Activated CD4-positive, alpha-beta T cell treated with anti-CD3 and anti-CD28 coated beads, Interleukin-2, Interleukin-4, amounts not matched to agents 100 ng/mL and 50 ng/mL, durations not matched to agents 16 hours and 8 hours (primary cell): ENCODE measurements at places on chromosomes 1 and 21.

DNA sequence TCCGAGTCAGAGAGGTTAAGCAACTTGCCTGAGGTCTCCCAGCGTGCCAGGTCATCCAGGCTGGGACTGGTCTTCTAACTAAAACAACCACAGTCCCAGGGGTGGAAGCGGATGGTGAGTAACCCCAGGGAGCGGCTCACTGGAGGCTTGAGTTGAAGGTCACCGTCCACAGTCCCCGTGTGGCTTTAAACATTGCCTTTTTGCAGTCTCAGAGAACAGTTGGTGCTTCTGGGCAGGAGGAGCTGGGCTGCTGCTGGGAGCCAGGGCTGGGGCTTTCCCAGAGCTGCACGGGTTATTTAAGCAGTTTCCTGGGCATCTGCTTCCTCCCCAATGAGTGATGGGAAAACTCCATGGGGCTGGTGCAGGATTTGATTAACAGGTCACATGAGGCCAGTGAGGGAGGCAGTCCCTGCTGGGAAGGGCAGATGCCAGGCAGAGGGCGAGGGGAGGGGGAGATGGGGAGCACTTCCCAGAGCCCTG is 12.3 kb downstream of the ARHGEF10L start:
- no peak for DNase-seq

GRCh38 chr1:155044812-155045657 is 6.1 kb upstream of the ADAM15 start:
- DNase-seq = peak; percentile 67

DNA sequence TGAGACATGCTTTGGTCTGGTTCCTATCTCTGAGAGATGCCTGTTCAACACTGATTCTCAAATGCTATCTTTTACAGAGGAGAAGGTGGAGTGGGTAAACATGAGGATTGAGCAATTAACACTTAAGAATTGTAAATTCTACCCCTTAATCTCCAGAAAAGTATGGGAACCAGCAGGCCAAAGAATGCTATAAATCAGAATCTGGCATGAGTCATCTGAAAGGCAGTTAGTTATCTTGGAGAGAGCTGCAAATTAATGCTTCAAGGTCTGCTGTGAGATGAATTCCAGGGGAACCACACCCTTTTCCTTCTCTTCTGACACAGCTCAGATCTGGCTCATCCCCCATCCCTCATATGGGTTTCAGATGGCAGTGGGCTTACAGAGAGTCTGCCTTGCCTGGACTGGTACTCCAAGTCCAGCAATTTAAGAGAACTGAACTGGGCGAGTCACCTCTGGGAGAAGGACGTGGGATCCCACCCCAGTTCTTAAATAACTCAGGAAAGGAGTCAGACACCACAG is 5.2 kb downstream of the S100A10 start:
- DNase-seq = no peak

DNA sequence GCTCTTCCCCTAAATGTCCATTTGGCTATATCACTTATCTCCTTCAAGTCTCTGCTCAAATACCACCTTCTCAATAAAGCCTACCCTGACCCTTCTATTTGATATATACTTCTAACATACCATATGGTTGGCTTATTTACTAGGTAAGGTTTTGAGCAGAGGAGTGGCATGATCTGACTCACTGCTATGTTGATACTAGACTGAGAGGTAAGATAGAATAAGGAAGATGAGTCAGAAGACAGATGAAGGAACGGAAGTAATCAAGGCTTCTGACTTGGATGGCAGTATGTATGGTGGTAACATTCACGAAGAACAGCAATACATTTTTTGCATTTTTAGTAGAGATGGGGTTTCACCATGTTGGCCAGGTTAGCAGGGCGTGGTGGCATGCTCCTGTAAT is 4.8 kb upstream of the HRNR start:
- no peak for DNase-seq

- DNase-seq = no peak
Observed at GRCh38 chr1:227401562-227402342, 83.5 kb upstream of the CDC42BPA start.

DNA sequence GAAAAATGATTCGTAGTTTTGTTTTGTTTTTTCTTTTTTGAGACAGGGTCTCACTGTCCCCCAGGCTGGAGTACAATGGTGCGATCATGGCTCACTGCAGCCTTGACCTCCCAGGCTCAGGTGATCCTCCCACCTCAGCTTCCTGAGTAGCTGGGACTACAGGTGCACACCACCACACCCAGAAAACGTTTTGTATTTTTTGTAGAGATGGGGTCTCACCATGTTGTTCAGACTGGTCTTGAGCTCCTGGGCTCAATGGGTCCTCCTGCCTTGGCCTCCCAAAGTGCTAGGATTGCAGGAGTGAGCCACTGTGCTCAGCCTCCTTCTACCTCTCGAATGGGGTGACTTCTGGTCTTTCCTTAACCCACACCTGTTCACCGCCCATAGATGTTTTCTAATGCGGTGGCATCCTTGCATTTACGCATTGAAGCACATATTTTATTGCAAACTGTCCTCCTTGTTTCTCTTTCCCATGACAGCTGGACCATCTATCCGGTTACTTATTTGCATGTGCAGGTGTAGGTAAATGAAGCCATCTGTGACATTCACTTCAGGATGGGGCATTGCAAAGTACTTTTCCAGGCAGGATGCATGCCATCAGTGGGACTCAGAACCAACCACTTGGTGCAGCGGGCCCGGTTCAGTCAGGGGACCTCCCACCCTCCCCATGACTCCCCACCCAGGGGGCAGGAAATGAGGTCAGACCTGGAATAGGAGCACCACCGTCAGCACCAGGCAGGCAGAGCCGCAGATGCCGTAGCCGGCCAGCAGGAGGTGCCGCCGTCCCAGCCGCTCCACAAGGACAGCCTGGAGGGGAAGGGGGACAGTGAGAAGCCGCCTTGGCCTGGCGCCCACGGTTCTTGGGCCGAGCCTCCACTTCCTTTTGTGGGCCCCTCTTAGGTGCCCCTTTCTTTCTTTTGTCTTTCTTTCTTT is 16.5 kb downstream of the SLC2A7 start:
- DNase-seq = peak; percentile 13

DNA sequence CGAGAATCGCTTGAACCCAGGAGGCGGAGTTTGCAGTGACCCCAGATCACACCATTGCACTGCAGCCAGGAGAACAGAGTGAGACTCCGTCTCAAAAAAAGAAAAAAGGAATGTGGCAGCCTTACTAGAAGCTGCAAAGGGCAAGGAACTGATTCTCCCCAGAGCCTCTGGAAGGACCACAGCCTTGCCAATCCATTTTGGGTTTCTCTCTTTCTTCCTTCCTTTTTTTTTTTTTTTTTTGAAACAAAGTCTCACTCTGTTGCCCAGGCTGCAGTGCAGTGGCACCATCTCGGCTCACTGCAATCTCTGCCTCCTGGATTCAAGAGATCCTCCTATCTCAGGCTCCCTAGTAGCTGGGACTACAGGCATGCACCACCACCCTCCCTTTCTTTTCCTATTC is 9.9 kb upstream of the IFNGR2 start:
- no peak for DNase-seq

GRCh38 chr1:17653276-17653675 is 101.9 kb upstream of the ACTL8 start:
- no peak for DNase-seq

- no peak for DNase-seq
Observed at GRCh38 chr1:21863981-21864380, 51.9 kb downstream of the LDLRAD2 start.
